ENCODE measurements at places on chromosomes 2 and 18. TPM values are rescaled to one million over a fixed set of nuclear protein-coding genes. Genes with fewer than 3 reads are reported as not detected.

DLX1 gene
- not detected for total RNA-seq

NT5DC4 gene
- not detected for total RNA-seq

GRCh38 chr2:19312949-19313348, 45.5 kb downstream of the OSR1 start:
- no peak for DNase-seq

DNA sequence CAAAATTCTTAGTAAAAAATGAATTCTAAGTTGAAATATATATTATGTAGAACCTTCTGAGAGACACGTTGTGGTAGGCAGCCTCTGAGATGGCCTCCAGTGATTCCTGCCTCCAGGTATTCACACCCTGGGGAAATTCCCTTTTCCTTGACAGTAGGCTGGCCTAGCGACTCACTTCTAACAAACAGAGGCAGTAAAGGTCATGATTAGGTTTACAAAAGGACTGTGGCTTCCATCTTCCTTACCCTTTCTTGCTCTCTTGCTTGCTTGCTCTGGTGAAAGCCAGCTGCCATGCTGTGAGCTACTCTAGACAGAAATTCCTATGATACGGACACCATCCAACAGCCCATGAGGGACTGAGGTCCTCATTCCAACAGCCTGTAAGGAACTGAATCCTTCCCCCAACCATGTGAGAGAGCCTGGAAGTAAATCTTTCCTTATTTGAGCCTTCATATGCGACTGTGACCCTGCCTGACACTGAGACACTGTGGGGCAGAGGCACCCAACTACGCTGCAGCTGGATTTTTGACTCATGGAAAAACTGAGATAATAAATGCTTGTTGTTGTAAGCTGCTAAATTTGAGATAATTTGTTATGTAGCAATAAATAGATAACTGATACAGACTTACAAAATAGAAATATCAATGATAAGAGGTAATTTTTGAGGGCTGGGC, 32.7 kb upstream of the SERTAD2 start:
- DNase-seq, result no peak

GRCh38 chr2:30955516-30956132, 148.4 kb upstream of the CAPN13 start:
- DNase-seq, result no peak

- DNase-seq, result no peak
Measured at GRCh38 chr2:62302631-62303435, 106.9 kb downstream of the B3GNT2 start.

- DNase-seq, result no peak
Measured at GRCh38 chr2:101063352-101064124, 61.4 kb downstream of the RPL31 start.

- no peak for DNase-seq
Measured at GRCh38 chr2:37590119-37590571, 81.3 kb downstream of the CDC42EP3 start.

GRCh38 chr2:26942543-26943295, 27.7 kb upstream of the MAPRE3 start:
- peak; percentile 57 for DNase-seq

GRCh38 chr2:147862859-147863516, 18.2 kb downstream of the ACVR2A start:
- DNase-seq, result no peak

- DNase-seq, result no peak
Measured at GRCh38 chr18:21742315-21742687, 1.7 kb downstream of the MIB1 start.

- DNase-seq, result no peak
Measured at GRCh38 chr2:56148825-56149224, 35.0 kb upstream of the CCDC85A start.

DNA sequence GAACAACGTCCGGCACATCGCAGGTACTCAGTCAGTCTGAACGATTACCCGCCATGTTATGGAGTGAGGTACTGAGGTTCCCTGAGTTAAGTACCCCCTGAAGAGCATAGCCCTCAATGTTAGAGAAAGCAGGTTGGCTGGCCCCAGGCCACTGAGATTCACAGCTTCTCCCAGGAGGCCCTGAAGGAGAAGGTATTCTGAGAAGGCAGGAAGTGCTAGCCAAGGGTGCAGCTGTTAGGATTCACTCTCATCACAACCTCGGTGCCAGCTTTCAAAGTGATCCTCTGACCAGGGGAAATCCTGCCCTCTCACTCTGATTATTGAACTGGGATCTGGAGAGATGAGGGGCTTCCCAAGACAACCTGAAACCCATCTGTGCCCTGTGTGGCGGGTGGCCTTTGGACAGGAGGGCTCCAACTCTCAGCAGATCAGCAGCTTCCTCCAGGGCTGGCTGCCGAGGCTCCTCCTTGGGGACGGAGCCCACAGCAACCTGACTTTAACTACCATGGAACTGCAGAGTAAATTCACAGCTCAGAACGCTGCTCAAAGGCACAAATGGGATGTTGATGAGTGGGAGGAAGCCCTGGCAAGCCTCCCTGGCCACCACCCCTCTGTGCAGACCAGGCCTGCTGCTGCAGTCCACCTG, 7.8 kb downstream of the EHD3 start:
- no peak for DNase-seq

- DNase-seq, result no peak
Measured at GRCh38 chr2:144151851-144152250, 368.1 kb downstream of the ZEB2 start.

- DNase-seq, result no peak
Measured at GRCh38 chr2:141899740-141900139, 231.1 kb downstream of the LRP1B start.

DNA sequence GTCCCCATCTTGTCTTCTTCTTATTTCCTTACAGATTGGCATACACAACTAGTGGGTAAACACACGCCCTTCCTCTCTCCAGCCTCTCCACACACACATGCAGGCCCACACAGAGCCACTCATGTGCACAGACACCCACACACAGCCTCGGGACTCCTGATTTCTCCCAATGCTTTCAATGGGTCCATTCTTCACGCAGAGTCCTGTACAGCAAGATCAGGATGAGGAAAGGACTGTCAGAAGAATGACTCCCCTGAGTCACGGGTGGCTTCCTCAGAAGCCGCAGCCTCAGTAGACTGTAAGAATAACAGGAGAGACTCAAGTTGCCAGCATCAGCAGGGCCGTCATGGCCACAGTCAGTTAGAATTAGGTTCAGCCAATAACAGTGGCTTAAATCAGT, 109.1 kb upstream of the GLI2 start:
- no peak for DNase-seq
